ENCODE measurements at places on chromosomes 2 and 18. TPM values are rescaled to one million over a fixed set of nuclear protein-coding genes. Genes with fewer than 3 reads are reported as not detected.
A peak's percentile ranks its signal among the peaks of the same experiment; 100 is the strongest.

DNA sequence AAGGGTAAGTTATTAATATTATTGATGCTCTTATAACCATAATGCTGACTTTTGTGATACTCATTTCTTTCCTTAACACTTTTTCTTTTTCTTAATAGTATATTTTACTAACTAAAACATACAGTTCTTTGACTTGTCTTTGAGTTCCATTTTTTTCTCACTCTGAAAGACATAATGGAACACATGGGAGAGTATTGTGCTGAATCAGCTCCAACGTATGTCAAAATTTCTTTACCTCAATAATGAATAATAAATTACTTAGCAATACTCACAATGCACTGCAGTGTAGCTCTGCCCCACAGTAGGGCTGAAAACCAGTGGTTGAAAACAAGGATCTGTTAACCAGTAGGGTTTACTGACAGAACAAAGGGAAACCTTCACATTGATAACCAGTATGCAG lies 40.7 kb downstream of the ACVR1 start:
- no peak for DNase-seq
- H3K27me3 ChIP-seq = no peaks in the 10 kb centered on the region
- H3K4me1 ChIP-seq = peaks cover 35% of the 10 kb centered on the region
- no peak overlapping the region for H3K27ac ChIP-seq

- H3K27me3 ChIP-seq = peaks cover 16% of the 10 kb centered on the region
- peaks cover 26% of the 10 kb centered on the region for H3K4me1 ChIP-seq
- DNase-seq = no peak
- H3K27ac ChIP-seq = peak overlapping the region; percentile 2
These were observed 167.7 kb downstream of the ZFP36L2 start for GRCh38 chr2:43058726-43059110.

- H3K4me1 ChIP-seq = peaks cover 35% of the 10 kb centered on the region
- DNase-seq = no peak
- no peak overlapping the region for H3K4me3 ChIP-seq
- no peak overlapping the region for H3K27ac ChIP-seq
- peaks cover 14% of the 10 kb centered on the region for H3K36me3 ChIP-seq
These were observed 56.4 kb upstream of the PCBP1 start for GRCh38 chr2:70030724-70031420.

Gene PLCL1
- total RNA-seq = 0.18 TPM

Gene ALPG
- not detected for total RNA-seq

Measured in activated CD8-positive, alpha-beta T cell treated with anti-CD3 and anti-CD28 coated beads, Interleukin-2, amount 10 ng/mL, durations not matched to agents 7 days and 5 days (primary cell).